ENCODE measurements at places on chromosomes 13 and 19.
A peak's percentile ranks its signal among the peaks of the same experiment; 100 is the strongest.

- DNase-seq: no peak
Observed at GRCh38 chr19:1168572-1169410, 5.3 kb downstream of the SBNO2 start.

DNA sequence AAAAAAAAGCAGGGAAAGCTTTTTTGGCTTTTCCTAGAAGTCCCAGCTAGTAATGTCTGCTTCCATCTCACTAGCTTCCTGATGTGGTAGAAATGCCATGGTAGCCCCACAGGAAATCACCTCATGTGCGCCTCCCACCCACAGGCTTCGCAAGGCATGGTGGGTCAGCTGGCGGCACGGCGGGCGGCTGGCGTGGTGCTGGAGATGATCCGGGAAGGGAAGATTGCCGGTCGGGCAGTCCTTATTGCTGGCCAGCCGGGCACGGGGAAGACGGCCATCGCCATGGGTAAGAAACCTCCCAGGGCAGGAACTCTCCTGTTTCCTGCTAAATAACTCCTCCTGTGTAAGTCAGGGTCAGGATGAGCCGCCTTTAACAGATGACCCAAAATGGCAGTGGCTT is 10.4 kb downstream of the RUVBL2 start:
- no peak for DNase-seq

GRCh38 chr13:70814684-70815083 is 706.4 kb upstream of the KLHL1 start:
- DNase-seq: no peak

- DNase-seq: no peak
Observed at GRCh38 chr19:41871573-41872383, 5.3 kb upstream of the CD79A start.

- DNase-seq: no peak
Observed at GRCh38 chr19:2503521-2504109, 27.7 kb downstream of the GADD45B start.

DNA sequence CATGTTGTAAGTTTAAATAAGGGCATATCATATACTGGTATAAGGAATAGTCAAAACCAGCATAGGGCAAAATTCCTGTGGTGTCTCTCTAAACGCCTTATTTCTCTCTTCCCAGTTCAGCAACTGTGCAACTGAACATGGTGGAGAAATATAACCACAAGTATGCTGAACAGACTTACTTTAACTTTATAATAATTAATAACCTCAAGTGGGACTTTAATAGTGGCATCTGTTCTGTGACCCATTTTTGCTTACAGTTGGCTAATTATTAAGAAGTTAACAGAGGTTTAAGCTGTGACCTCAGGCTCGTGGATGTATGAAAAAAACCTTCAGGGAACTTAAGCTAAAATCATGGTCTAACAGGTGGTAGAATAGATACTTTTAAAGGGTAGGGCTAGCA is 54.3 kb downstream of the MICU2 start:
- no peak for DNase-seq

DNA sequence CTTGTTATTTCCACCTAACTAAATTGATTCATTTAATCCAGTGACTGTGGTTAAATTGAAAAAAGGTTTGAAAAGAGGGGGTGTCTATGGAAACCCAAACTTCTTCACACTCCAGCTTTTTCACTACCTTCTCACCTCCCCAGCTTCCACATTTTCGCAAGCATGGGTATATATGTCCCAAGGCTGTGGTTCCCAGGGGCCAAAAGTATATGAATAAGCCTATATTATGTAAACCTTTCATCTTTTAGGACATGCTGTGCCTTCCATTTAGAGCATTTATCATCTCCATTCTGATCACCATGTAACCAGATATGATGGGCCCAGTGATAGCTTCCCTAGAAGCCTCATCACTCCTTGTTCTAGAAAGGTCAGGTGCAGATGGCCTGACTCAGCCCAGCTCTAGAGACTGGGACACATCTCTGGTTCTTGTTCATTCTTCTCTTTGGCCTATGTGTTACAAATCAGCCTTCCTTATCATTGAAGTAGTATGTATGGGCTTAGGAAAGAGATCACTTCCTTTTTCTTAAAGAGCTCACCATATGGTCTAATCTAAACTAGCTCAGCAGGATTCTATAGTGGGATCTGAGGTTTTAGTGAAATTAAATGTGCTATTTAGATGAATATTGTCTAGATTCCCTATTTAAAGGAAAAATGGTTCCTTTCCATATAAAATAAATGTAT is 19.5 kb upstream of the ARL11 start:
- no peak for DNase-seq

- DNase-seq: no peak
Observed at GRCh38 chr13:35916146-35916545, 215.0 kb downstream of the DCLK1 start.

- DNase-seq: no peak
Observed at GRCh38 chr13:61277586-61278276, 137.9 kb downstream of the PCDH20 start.

DNA sequence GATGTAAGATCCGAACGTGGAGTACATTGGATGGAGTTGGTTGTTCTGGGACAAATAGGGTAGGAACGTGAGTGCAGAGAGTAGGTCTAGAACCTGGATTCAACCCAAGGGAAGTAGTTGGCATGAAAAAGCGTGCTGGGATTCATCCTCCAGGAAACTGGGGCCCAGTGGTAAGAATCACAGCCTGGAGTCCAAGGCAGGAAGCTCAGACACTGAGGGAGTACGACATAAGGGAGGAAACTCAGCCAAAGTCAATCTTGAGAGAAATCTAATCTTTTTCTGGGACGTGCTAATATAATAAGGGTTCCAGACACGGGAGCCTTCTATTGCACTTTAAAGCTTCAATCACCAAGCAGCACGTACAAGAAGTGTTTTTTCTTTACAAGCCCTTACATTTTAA is 46.4 kb downstream of the DLEU7 start:
- DNase-seq: peak; percentile 37

- no peak for DNase-seq
Observed at GRCh38 chr13:53121919-53122318, 93.3 kb downstream of the OLFM4 start.

DNA sequence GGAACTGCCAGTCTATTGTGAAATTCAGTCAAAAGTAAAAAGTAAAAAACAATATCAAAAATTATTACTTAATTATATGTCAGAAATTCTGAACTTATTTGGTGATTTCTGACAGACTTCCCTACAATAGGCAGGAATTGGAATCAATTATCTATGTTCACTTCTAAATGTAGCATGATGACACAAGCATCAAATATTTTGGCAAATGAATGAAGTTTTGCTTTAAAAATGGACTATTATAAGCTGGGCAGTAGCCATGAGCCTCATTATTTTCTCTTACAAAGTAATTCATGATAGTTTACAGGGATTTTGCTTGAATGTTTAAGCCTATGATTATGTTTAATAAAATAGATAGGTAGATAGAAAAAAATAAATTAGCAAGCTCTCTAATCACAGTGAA is 582.6 kb downstream of the SLITRK6 start:
- no peak for DNase-seq

GRCh38 chr13:39217471-39217870 is 179.2 kb downstream of the NHLRC3 start:
- no peak for DNase-seq

DNA sequence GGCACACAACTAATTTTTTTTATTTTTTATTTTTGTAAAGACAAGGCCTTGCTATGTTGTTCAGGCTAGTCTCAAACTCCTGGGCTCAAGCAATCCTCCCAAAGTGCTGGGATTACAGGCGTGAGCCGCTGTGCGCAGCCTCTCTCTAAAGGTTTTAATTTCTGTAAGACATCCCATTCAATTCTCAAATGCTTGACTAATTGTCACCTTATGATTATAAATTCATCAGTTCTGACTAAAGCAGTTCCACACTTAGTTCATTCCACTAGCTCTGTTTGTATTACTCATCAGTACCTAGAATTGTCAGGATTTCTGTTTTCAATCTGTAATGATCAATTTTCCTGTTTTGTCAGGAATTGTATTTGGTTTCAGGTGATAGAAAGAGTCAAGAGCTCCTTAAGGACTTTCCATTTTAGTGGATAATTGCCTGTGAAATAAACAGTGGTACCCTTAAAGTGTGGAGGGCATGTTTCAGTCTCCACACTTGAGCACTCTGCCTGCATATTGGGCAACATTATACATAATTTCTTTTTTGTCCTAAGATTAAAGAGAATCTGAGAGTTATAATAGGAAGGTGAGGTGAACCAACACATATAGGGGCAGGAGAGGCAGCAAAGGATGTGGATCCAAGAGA is 27.6 kb downstream of the GPALPP1 start:
- DNase-seq: no peak

- no peak for DNase-seq
Observed at GRCh38 chr19:58380037-58380661, 681 bp downstream of the ZNF837 start.

DNA sequence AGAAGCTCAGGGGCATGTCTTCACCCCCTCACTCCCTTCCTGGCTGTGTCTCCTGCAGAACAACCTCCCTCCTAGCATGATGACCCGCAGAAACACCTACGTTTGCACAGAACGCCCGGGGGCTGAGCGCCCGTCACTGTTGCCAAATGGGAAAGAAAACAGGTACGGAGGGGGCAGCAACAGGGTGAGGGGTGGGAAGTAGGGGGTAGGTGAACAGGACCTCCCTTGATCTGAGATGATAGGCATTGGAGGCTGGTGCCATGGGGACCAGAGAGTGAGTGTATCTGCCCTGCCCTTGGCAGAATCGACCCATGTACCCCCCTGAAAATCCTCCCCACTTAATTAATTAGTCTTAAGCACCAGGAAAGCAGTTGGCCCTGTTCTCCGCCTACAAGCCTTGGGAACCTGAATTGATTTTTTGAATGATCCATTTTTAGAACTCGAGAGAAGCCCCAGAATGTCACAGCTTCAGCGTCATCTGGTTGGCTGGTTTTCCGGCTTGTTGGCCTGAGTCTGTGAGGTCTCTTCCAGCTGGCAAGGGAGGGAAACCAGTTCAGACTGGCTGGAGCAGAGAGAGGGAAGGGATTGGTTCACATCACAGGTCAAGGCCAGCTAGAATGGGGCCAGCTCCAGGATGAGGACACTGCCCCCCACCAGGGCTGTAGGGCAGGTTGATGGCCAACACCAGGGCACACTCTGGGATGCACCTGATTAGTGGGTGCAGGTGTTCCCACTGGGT is 28.2 kb downstream of the CKM start:
- no peak for DNase-seq

DNA sequence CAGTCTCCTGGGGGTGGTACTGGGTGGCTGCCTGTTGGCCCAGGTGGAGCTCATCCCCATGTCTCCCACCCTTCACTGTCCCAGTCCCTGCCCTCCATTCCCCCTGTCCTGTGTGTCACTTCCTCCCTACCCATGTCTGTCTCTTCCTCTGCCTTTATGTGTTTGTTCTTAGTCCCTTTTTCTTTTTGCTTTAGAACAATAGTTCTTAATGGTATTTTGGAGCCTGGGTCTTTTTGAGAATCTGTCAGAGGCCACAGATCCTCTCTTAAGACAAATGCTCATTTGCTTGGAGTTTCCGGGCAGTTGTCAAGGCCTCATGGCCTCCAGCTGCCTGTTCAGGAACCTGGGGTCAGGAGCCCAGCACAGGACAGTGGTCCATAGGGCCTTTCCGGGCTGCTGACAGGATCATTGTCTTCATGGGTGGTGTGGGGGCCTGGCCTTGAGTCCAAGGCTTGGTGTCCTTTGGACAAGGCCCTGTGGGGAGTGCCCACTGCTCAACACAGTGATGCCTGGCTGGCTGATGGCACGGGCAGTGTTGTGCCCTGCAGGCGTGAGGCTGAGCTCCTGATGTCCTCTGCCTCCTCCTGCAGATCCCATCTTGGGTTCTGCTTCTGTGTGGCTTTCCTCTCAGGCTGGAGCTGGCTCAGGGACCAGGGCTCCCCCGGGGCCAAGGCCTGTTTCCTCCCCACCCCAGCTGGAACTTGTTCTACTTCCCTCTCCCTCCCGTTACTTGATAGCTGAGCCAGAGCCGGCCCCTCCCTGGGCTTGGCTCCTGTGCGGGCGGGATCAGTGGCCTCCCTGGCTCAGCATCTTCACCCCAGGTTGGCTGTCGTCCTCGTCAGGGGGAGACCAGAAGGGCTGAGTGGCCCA is 3.5 kb downstream of the EGLN2 start:
- DNase-seq: peak; percentile 53

GRCh38 chr19:4932711-4933110 is 23.4 kb downstream of the UHRF1 start:
- no peak for DNase-seq

DNA sequence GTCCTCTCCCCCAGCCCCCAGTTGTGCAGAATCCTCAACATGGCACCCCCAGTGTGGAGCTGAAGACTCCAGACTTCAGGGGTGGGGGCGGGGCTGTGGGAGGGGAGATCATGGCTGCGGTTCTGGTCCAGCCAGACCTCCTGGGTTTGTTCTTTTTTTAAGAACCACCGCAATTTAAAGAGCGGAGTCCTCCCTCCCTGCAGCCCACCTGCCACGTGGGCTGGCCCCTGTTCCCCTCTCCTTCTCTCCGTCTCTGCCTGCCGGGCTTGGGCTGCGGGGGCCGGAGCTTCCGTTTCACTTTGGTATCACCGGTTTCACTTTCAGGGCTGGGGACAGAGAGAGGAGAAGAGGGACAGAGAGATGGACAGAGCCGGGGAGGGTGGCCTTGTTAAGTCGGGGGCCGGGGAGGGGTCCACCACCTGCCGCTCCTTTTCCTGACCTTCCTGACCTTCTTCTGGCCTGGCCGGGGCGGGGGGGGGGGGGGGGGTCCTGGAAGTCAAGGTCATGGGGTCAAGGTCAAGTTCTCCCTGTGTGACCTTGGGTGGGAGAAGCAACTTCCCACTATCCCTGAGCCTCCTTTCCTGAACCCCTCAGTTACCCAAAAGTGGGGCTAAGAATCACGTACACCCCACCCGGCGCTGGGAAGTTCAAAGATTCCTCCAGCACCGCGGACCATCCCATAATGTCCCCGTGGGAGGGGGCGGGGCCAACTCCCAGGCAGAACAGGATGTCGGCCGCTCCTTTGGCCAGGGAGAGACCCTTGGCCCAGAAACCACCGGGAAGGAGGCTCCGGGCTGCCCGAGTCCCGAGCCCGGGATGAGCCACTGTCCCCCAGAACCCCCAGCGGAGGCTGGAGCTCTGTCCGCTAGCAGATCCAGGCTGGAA is 11.3 kb upstream of the ZBTB7A start:
- peak; percentile 56 for DNase-seq

DNA sequence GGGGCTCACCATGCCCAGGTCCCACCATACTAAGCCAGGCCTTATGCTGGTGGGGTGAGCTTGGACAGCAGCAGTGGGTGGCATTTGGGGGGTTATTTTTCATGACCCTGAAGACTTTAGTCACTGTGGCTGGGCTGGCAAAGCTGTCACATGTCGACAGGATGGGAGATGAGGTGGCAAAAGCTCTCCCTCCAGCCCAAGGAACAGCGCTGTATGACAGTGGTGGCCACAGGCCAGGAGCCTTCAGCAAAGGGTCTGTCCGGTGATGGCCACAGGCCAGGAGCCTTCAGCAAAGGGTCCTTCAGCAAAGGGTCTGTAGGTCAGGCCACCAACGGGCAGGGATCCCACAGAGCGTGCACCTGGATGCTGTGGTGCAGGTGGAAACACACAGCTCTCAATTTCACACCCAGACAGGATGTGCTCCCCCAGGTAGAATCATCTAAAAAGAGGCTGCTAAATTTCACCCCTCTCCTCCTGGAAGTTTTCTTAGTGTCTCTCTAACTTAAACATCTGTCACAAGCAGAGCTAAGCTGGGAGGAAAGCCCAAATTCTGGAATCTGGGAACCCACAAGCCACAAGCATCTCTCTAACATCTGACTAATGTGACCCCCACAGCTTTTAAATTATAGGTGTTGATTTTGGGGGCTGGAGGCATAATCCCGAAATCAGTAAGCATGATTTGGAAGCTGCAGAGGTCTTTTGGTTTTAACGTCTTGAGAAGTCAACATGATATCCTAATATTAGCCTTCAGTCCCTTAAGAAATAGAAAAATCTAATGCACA is 23.0 kb downstream of the COL4A1 start:
- no peak for DNase-seq

- DNase-seq: no peak
Observed at GRCh38 chr13:63942372-63942771, 2526.7 kb upstream of the PCDH20 start.

All from lung microvascular endothelial cell (primary cell).